Activated CD4-positive, alpha-beta T cell treated with anti-CD3 and anti-CD28 coated beads for 1 hour (primary cell): ENCODE measurements at places on chromosomes 5 and 9.
A peak's percentile ranks its signal among the peaks of the same experiment; 100 is the strongest.

DNA sequence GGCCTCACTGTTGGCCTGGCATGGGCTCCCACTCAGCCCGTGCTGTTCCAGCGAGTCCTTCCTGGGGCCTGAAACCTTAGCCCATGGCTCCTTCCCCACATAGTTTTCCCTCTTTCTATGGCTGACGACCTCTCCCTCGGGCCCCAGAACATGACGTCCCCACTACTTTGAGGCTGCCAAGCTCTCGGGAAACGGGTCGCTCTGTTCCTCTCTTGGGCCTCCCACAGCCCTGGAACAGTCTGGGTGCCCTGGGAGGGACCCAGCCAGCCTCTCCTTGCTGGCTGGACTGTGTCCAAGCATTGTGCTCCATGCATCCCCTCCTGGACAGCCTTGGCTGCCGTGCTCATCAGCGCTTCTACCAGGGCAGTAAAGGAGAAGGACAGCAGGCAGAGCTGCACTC, 118.3 kb downstream of the SYK start:
- DNase-seq, result no peak

- no peak for DNase-seq
Measured at GRCh38 chr5:132100672-132101261, 27.2 kb downstream of the CSF2 start.

DNA sequence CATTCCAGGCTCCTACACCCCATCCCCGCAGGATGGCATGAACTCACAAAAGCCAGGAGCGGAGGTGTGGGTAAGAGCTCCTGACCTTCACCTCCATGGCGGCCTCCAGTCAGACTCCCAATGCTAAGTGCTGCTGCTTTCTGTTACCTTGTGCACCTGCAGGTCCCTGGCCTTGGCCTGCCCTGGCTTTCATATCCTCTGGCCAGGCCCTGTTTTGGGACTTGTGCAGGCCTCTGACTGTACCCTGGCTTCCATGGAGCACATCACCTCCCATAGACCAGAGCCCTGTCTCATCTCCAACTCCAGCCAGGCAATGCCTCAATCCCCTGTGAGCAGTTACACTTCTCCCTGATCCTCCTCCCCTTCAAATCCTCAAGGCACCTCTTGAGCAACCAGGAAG, 124.5 kb downstream of the MED10 start:
- DNase-seq, result no peak

DNA sequence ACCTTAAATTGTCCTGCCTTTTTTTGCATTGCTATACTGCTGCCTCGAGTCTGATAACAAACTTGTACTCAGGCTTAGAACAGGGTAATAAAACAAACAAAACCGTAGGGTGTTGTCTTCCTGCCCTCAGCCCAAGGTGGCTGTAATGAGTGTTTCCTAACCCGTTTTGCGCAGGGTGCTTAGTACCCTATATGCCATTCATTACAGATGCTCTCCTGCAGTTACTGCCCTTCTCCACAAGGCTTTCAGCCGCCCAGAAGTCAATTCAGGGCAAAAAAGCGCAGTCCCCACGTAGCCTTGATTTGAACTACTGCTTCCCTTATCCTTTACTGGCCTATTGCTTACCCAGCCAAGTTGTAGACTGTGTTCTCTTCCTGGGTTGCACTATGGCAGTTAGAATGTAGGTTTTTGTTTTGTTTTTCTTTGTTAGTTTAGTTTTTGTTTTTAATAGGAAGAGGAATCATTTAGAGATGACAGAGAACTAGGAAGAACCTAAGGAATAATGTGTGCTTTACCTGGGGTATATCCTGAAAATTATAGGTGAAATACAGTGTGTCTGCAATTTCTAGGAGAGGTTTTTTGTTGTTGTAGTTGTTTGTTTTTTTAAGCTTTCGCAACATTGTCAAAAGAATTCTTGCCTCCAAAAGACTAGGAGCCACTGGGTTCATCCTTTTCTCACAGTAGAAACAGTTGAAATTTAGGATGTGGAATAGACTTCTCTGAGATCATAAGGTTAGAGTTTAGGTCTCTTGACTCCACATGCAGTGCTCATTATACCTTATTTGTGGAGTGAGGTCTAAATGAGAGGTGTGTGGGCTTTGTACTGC, 1.3 kb downstream of the HMGXB3 start:
- DNase-seq, result peak; percentile 41

GRCh38 chr5:59366784-59367183, 526.7 kb downstream of the PDE4D start:
- no peak for DNase-seq

DNA sequence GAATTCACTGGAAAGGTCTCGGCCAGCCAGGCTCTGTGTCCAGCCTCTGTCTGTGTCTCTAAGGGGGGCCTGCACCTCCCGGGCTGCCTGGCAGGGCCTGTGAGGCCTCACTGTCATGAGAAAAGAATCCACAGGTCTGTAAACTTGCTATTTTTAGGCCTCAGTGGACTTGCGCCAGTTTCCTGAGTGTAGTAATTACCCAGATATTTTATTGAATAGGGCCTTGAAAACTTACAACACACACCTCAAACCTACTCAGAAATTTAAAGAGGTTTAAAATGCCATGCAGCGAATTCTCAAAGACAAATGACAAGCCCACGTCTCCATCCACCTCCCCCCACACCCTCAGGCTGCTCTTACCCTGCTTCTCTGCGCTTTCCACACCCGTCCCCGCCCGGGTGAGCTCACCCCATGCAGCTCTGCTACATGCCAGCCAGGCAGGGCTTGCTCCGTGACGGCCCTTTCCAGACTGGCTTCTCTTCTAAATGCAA, 8.8 kb upstream of the TENT4A start:
- DNase-seq, result no peak

DNA sequence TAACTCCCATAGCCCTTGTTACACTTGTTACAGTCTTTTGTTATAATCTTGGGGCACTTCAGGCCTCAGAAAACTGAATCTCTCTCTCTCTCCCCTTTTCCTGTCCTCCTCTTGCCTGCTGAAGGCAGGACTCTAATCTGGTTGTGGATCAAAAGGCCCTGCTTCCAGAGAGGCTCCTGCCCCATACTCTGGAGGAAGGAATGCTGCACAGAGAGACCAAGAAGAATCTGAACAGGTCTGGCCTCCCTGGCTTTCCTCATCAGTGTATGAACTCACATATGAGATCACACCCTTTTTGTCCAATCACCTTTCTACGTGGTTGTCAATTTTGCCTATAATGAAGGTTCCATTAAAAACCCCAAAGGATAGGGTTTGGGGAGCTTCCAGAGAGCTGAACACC, 26.2 kb upstream of the LVRN start:
- DNase-seq, result no peak
